ENCODE measurements at places on chromosomes 5 and 9.

DNA sequence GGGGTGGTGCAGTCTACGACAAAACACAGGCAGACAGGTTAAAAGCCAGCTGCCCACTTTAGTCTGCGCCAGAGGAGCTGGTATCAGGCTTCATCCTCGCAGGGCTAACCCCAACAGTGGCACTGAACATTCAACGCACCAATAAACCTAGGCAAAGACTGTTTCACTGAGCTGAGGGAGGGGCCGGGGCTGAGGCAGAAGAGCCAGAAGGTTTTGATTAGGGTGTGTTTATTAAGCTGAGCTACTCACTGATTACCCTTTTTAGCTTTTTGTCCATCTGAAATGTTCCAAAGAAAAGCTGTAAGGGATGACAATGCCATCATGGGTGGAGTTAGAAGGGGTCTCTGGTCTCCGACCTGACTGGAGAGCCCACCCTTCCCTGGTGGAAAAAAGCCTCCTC is 1.4 kb downstream of the ZMYND19 start:
- no peak for DNase-seq

DNA sequence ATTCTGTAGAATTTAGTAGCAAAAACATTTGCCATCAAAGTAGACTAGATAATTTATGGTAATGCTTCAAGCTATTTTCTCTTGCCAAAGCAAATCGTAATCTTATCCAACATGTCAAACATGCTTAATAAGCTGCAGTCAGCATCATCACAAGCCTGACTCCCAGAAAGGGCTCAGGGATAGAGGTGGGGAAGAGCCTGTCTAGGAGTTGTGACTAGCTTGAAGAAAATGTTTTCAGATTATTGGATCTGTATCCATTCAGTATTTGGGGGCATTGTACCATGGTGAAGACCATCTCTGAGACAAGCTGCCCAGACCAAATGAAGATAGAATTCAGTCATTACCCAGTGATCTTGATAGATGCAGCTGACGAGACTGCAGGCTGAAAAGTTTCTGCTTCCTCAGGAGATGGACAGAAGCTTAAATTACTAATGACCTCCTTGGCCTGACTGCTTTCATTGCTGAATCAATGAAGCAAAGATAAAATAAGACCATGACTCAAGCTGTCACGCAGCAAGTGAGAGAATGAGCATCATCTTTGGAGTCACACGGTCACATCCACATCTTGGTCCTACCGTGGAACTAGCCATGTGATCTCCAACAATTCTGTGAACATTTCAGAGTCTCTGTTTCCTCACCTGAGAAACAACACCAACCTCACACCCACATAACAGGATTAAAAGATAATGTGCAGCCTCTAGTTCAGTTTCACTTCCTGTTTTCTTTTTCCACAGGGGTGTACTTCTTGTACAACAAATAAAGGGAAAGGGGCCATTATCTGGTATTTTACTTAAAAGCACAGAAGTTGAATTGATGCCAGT is 9.4 kb downstream of the ERAP2 start:
- DNase-seq = no peak

- no peak for DNase-seq
Observed at GRCh38 chr9:111825468-111826145, 30.9 kb upstream of the SHOC1 start.

- no peak for DNase-seq
Observed at GRCh38 chr9:38085308-38085707, 16.3 kb upstream of the SHB start.

DNA sequence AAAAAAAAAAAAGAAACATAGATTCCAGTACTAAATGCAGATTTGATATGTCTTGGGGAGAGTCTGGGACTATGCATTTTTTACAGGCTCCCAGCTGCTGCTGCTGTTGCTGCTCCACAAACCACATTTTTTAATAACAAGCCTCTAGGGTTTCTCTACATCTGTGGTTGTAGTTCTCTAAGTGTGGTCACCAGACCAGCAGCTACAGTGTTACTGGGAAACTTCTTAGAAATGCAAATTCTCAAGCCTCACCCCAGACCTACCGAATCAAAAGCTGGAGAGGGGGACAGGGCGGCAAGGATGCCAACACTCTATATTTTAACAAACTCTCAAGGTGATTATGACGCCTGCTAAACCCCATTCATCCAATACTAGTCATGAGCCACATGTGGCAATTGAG is 293.4 kb upstream of the PTGER4 start:
- DNase-seq = no peak

DNA sequence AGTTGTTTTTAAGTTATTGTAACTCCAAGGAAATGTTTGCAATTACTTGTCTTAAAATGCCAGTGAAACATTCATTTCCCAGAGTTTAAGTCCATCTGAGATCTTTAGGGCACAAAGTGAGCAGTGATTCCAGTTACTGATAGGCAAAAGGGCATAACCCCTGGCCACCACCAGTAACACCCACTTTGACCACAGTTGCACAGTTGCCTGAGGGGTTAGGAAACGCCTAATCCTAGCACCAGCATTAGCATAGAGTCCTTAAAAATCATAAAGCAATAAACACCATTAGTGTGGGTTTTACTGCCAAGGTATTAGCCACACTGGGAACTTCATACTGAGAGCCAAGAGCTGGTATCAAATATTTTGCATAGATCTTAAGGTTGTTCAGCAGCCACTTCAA is 143.9 kb downstream of the SNCAIP start:
- DNase-seq = no peak

GRCh38 chr5:37871023-37871815 is 31.4 kb upstream of the GDNF start:
- DNase-seq = no peak

GRCh38 chr5:43113546-43113945 is 7.2 kb upstream of the ZNF131 start:
- no peak for DNase-seq

DNA sequence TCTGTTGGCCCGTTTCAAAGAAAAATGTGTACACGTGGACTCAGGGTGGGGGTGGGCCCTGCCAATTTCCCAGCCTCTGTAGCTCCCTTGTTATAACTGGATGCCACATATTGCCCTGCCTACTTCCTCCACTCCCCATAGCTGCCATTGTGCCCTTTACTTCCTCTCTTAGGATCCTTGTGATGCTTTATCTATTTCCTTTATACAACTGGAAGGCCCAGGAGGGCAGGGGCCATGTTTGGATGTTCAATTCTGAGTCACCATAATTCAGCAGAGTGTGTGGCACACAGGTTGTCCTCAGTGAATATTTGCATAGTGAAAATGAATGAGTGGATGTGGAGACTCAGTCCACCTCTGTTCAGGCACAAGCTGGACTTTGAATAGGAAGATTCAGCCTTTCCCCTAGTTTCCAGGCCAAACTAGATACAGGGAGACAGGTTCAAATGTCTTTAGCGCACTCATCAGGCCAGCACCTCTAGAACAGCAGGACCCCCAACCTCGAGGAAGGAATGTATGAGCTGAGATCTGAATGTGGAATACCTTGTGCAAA is 10.6 kb upstream of the FEM1C start:
- DNase-seq = no peak

DNA sequence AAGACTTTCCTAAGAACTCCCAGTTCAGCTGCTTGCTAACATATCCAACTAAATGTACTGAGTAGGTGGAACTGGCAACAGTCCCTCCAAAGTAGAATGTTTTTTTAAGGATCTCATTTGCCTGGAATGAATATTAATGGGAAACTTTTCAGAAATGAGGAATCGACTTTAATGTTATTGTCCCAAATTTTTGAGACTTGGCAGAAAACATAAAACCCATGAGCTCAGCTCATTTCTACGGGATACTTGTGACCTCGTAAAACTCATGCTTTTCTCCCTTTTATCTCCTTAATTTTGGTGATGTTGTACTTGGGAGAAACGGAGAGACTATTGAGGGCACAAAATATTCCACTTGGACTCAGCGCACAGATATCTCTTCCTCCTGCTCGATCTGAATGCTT is 296.8 kb downstream of the EBF1 start:
- DNase-seq = no peak

- DNase-seq = no peak
Observed at GRCh38 chr5:137506296-137506695, 7.2 kb upstream of the SPOCK1 start.

DNA sequence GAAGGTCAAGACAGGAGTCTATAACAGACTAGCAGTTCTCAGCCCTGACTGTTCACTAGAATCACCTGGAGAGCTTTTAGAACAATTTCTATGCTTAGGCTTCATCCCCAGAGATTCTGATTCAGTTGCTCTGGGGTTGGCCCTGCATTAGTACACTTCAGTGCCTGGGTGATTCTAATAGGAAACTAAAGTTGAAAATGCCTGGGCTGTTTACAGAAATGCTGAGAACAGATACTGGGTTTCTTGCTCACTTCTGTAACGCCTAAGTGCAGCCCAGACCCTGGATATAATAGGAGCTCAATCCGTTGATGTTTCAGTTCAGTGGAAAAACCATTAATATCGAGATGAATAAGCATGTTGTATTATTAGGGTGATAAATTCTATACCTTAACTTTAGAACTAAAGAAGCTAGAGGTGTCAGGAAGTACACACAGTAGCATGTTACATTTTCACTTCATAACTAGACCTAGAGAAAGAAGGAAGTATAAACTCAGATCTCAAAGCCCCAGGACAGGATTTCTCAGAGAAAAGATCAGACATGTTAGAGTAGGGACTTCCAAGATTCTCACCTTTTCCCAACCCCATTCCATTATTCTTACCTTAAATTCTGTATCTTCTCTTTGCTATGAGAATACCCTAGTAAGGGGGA is 20.4 kb downstream of the HAVCR2 start:
- no peak for DNase-seq

GRCh38 chr5:141313711-141314110 is 6.9 kb downstream of the TAF7 start:
- no peak for DNase-seq

GRCh38 chr9:108951578-108951977 is 17.4 kb downstream of the ABITRAM start:
- no peak for DNase-seq

DNA sequence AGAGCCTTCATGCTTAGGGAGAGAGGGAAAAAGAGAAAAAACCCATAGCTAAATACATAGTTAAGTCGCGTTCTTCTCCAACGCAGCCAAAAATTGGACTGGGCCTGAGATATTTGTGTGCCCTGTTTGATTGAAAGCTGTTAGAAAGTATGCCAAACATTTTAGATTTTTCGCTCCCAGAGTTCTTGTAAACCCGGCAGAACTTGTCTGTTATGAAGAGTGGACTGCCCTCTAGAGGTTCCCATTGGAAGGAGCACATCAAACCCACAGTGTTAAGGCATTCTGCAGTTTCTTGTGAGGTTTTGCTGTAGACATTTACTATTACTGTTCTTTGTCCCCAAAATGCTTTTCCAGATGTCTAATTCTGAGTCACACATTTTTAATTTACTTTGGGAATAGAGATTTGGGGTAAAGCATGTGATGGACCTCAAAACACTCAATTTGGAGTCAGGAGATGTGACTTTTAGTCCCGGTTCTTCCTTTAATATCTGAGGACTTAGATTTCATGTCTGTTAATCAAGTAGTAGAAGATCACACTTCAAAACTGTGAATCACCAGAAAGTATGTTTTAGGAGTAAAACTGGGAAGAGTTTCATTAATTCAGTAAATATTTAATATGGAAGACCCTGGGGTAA is 96.6 kb downstream of the PCSK1 start:
- peak; percentile 47 for DNase-seq

GRCh38 chr9:122580360-122580759 is 2.8 kb downstream of the OR1L8 start:
- no peak for DNase-seq

DNA sequence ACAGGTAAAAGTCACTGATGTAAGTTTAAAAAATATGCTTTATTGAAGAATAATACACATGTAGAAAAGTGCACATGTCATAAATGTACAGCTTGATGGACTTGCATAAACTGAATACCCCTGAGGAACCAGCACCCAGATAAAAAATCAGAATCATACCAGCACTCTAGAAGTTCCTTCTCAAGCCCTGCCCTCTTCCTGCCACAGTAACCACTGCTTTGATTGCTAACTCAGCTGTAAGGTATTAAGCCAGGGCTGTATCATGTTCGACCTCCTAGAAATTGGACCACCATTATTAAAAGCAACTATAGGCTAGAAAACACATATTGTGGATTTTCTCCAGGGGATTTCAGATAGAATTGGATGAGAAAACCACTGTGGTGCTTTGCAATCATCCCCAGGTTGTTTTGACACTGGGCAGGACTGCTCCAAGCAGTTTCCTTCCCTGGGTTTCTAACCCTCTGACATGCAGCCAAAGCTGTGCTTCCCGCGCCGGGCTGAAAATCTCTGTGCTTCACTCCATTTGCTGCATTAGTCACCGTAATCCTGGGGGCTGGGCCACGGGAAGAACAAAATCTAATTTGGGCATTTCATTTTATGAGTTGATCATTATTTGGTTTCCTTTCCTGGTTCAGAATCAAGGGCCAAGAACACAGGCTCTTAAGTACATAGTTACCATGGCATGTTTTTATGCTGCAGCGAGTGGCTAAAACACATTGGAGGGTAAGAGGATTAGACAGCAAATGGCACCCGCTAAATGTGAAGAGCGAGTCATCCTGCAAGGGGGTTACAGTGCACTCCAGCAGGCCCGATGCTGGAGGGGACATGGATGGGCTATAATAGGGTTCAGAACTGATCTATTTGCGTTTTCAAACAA is 139.4 kb upstream of the IL12B start:
- no peak for DNase-seq

- no peak for DNase-seq
Observed at GRCh38 chr9:110114859-110115201, 93.1 kb downstream of the C9orf152 start.

DNA sequence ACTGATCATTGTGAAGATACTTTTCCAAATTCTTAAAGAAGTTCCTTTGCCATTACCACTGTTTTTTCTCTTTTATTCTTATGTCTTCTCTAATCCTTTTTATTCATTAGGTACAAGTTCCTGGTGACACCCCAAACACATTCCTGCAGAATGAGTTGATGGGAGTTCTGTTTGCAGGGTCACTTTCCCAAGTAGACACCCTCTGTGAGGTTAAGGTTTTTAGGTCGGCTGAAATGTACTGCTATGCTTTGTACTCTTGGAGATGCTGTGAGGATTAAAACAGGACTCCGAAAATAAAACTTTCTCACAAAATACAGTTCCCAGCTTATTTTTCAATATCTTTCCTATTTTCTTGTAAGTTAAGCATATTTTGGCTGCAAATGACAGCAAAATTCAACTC is 143.3 kb upstream of the TLE4 start:
- DNase-seq = no peak

- no peak for DNase-seq
Observed at GRCh38 chr9:125820100-125820804, 73.1 kb downstream of the PBX3 start.

DNA sequence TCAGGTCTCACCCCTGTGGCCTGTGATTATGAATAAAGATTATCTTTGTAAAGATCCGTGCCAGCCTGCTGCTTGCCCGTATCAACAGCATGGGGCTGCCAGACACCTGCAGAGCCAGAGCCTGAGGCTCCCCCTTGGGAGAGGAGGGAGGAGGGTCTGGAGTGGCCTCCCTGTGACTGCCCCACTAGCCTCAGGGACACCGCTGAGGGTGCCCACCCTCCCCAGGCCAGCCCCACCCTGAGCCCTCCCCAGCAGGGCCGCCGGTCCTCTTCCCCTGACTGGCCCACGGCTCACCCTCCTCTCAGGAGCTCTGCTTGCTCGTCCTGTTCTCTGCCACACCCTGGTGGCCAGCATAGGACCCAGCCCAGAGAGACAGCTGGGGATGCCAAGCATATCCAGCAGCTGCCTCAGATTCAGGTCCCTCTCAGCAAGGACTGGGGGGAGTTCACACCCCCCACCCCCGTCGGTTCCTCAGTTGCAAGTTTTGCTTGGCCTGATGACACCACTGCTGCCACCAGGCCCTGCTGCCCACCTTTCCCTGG is 1.9 kb downstream of the SSNA1 start:
- DNase-seq = no peak

- no peak for DNase-seq
Observed at GRCh38 chr5:149956685-149957084, 3.9 kb upstream of the SLC26A2 start.
